T-cell (primary cell): ENCODE measurements at places on chromosomes 16 and 17.

- no peak for DNase-seq
These were observed 11.5 kb upstream of the LGALS3BP start for GRCh38 chr17:78991017-78991738.

DNA sequence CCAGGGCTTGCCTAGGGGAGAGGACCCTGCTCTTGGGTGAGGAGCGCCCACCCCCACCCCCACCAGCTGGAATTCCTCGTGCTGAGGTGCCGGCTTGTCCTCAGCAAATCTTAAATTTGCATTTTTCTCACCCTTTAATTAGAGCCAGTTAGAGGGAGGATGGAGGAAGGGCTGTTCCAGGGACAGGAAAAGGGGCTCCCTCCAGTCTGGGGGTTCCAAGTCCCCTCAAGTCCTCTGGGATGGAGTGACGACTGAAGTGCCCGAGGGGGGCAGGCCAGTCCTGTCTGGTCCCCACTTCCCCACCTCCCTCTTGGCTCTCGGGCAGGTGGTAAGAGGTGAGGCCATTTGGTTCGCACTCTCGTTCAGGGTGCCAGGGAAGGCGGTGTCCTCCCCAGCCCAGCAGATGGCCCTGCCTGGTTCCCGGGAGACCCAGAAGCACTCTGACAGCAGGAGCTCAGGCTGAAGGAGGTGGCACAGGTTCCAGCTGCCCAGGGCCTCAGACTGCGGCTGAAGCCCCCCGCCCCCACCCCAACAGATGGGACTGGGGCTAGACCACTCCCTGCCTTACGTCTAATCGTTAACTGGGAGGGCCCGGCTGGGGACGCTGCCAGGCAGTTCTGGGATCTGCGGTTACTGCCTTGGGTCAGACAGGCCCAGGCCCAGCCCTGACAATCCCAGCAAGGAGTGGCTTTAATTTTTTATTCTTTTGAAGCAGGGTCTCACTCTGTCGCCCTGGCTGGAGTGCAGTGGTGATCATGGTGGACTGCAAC is 2.2 kb downstream of the RAB26 start:
- DNase-seq, result no peak

DNA sequence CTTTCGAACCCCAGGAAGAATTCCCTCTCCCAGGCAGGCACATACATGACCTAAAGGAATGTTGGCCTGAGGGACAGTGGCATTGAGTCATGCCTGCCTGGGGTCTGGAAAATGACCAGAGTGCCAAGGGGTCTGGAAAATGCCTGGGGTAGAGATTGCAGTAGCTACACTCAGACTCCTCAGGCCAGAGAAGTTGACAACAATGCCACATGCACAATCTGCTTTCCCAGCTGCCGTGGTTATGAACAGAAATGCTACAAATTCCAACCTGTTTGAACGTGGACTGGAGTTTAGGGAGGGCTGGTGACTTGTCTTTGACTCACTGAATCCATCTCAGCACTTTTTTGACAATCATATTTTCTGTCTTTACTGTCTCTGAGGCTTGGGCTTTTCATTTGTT is 250.0 kb downstream of the ABCC12 start:
- no peak for DNase-seq

GRCh38 chr17:55677446-55677845 is 45.2 kb downstream of the TMEM100 start:
- no peak for DNase-seq

DNA sequence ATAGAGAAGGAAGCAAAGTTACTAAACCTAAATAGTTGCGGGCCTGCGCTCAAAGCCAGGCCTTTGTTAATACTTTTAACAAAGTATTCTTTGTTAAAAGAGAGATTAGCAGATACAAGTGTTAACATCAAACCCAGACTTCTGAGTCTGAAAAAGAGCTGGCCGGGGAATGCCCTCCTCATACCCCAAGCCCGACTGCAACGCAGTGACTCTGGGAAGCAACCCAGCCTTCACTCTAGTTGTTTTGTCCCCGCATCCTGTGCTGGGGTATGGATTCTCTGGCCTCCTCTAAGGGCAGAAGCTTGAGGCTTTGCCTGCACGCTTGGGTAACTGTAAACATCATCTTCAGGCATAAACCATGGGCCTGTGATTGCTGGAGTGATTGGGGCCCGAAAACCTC is 48.3 kb downstream of the ADCY7 start:
- no peak for DNase-seq

DNA sequence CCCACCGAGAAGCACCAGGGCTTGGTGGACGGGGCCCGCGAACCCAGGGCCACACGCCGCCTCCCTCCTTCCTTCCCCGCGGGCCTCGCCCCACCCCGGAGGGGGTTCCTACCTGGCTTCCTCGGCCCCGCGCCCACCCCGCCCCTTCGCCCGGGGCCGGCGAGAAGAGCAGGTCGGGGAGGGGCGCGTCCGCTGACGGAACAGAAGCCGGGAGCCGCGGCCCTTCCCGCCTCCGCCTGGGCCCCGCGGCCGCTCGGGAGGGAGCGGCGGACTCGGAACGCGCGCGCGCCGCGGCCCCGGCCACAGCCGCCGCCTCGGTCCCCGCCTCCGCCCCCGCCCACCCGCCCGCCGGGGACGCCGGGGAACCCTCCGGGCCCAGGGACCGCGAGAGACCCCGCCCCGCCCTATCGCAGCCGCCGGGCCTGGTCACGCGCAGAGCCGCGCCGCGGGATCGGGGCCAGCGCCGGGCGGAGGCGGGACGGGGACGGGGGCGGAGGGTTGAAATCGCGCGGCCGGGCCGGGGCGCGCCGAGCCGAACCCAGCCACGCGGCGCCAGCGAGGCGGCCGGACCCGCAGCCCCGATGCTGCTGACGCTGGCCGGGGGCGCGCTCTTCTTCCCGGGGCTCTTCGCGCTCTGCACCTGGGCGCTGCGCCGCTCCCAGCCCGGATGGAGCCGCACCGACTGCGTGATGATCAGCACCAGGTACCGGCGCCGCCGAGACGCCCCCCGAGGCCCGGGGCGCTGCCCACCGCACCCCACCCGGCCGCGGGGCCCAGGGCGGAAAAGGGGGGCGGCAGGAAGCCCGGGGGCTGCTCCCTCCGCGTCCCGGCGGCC is at the start of gene TLCD3A:
TLCD3A (plus strand) TSS at position 530 of the 835 bp plus-strand sequence; CDS start at position 582, 52 bp downstream.
- peak; percentile 9 for DNase-seq

- DNase-seq, result no peak
These were observed 5.3 kb downstream of the HS3ST3A1 start for GRCh38 chr17:13596241-13596923.

- no peak for DNase-seq
These were observed 15.7 kb downstream of the CCDC42 start for GRCh38 chr17:8728971-8729370.

DNA sequence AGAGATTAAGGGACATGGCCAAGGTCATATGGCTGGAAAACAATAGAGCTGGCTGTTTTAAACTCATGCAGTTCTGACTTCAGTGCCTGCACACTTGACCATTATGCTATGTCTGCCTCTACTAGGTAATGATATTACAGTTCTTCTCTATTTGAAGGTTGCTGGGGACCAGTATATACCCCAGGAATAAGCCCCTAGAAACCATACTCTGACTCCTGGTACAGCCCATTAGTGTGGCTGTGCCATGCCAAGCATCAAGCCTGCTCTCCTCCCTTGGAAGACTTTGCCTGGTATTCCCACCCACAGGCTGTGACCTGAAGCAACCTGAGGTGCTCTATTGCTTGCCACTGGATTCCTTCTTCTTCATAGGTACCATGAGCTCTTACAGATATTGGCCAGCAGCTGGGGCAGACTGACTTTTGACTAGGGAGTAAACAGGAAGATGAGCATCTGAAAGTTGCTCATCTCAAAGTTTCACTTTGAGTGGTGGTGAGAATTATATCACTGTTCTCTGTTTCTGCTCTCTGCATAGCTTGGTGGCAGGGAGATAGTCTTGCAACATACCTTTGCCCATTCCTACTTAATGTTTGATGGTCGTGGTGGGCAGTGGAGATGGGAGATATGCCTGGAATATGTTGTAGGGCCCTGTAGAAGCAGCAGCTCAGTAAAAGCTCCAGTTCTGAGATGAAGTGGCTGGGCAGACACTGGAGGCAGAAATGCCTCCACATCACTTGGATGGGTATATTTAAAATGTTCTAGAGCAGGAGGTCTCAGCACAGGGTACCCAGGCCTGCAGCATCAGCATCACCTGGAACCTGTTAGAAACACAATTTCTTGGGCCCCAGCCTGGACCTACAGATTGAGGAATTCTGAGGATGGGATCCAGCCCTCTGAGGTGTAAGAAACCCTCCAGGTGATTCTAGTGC is 274.7 kb downstream of the HS3ST4 start:
- no peak for DNase-seq

- no peak for DNase-seq
These were observed 80.8 kb upstream of the TRAP1 start for GRCh38 chr16:3797904-3798811.

DNA sequence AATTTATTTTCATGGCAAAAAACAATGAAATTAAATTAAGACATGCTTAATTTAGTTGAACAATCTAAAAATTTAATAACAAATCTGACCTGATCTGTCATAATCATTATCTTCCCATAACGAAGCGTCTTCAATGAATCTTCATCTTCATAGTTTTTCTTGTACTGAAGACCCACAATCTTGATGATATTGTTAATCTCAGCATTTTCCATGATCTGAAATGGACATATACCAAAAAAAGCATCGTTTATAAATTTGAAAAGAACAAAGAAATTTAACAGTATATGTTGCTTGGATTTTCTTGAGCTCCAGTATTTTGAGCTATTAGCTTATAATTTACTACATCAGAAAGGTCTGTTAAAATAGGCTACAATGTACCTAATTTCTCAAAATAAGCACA is 10.2 kb downstream of the TOP2A start:
- no peak for DNase-seq

DNA sequence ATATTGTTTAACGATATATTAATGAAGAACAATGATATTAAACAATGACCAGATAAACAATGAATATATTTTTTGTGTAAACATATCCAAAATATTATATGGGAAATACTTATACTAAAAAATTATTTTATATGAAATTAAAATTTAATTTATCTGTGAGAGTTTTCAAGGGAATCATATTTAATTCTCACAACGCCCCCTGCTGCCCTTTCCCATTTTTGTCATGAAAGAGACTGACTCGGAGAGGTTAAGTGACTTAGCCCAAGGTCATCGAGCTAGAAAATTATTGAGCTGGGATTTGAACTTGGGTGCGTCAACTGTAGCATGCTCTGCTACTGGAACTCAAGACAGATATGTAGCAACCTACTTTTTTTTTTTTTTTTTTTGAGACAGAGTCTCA is 7.2 kb upstream of the MYCBPAP start:
- peak; percentile 22 for DNase-seq

GRCh38 chr17:5283571-5284315 is 1.7 kb downstream of the RABEP1 start:
- DNase-seq, result no peak

GRCh38 chr16:85136213-85136701 is 24.0 kb upstream of the CIBAR2 start:
- no peak for DNase-seq

GRCh38 chr16:82936941-82937551 is 310.3 kb downstream of the CDH13 start:
- DNase-seq, result no peak

DNA sequence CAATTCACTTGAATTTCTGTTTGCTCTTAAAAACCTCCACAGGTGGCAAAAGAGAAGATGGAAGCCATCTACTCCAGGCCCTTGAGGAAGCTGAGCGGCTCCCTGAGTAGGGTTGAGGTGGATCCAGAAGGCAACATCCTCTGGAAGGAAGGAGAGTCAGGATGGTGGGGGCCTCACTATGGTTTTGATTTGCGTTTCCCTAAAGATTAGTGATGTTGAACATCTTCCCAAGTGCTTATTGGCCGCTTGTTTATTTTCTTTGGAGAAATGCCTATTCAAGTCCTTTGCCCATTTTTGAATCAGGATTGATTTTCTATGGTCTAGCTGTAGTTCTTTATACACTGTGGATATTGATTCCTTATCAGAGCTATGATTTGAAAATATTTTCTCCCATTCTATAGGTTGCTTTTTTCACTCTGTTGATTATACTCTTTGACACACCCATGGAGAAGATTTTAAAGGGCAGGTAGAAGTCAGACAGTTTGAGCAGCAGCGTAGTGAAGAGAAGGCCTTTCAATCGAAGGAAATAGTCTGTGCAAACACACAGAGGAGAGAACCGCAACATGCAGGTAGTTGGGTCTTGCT is 58.6 kb downstream of the WSB1 start:
- no peak for DNase-seq

GRCh38 chr16:81987706-81988105 is 23.6 kb downstream of the SDR42E1 start:
- no peak for DNase-seq

DNA sequence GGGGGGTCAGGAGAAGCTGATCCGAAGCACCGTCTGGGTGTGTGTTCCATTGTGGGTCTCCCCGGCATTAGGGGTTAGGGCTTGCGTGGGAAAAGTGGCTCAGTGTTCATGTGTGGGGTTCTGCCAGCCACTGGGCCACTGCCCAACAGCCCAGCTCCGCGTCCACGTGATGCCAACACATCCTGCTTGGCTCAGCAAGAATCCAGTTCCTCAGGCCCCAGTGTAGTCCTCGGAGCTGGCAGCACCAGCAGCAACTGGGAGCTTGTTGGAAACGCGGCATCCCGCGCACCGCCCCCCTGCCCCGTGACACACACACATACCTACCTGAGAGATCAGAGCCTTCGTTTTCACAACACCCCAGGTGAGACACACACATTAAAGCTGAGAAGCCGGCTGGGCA is 18.9 kb downstream of the LGALS9 start:
- no peak for DNase-seq

DNA sequence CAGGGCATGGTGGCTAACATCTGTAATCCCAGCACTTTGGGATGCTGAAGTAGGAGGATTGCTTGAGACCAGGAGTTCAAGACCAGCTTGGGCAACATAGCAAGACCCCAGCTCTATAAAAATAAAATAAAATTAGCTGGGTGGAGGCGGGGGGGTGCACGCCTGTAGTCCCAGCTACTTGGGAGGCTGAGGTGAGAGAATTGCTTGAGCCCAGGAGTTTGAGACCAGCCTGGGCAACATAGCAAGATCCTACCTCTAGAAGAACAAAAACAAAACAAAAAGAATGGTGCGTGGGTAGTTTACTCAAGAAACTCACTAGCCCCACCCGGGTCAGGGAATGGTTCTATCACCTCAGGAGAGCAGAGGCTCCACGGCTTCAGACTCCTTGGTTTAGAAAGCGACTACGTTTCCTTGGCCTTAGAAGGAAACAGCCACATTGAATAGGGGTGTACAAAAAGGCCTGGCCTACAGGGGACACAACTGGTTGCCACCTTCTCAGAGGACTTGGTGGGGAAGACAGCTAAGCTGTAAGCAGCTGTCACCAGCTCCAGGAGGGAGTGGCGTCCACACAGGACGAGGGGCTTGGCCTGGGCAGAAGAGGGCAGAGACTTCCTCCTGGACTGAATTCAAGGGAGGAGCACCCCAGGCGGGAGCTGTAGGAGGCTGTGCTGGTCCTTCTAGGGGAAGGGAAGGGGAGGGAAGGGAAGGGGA is 716 bp downstream of the TK1 start:
- DNase-seq, result no peak

GRCh38 chr16:17177959-17178905 is 292.5 kb downstream of the XYLT1 start:
- no peak for DNase-seq
